ENCODE measurements at places on chromosomes 3 and 15.

DNA sequence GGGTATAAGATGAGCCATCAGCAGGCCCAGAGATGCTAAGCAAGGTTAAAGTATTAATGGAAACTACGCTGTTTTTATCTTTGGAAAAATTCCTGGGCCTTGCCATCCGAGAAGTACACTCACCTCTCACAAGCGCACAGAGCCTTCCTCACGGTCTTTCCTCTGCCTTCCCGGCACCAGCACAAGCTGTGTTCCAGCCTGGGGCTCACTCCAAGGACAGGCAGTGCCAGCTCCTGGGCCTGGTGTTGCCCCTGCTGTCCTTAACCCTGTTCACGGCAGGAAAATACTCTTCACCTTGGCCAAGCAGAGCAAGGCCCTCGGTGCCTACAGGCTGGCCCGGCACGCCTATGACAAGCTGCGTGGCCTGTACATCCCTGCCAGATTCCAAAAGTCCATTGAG is 14.3 kb upstream of the RHO start:
- no peak for DNase-seq

DNA sequence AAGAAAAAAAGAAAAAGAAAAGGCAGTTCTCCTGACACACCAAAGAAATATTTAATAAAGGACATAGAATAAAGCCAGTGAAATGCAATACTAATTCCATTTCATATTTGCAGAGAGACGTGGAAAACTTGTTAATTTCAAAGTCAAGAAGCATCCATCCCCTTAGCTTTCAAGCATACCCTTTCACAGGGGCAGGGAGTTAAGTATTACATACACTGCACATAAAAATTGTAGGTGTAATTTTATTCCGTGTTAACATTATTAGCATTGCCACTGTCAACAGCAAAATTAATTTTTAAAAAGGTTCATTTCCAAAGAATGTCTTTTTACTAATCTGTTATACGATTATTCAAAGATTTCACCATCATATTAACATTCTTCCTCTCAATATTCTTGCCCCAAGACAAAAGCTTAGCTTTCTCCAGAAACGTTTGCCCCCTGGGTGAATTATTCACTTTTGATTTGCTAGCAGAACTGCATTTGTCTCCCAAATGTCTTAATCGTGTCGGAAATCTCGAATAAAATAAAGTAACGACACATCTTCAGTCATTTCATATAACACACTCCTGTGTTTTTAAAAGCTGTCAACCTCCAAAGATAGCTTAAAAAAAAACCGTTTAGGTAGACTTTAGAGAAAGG is 517.9 kb downstream of the MECOM start:
- DNase-seq, result no peak

DNA sequence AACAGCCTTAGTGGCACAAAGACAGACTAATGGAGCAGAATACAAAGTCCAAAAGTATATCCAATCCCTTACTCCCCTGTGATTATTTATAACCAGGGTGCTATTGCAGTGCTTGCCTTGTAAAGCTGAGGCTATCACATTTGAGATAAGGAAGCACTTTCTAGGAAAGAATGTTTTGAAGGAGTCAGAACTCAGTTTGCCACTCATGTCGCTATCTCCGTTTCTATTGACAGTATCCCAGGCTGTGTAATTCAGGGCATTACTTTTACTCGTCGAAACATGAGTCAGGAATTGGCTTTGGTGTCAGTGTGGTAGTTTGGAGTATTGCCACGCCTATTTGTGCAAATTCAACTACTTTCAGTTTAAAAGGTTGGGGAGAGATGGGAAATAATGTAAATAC is 78.4 kb downstream of the FBXL2 start:
- no peak for DNase-seq

DNA sequence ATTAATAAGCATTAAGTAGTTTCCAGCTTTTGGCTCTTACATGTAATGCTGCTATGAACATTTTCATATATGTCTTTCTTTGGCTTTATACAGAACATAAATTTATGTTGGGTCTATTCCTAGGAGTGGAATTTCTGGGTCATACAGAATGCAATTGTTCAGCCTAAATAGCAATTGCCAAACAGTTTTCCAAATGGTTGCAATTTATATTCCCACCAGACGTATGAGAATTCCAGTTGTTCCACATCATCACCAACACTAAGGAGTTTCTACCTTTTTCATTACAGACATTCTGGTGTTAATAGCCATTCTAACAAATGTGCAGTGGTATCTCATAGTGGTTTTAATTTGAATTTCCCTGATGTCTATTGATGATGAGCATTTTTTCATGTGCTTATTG is 160.1 kb upstream of the TMC3 start:
- no peak for DNase-seq

GRCh38 chr3:62653796-62654195 is 221.4 kb downstream of the CADPS start:
- DNase-seq, result no peak

- no peak for DNase-seq
Measured at GRCh38 chr3:185363662-185364203, 797 bp downstream of the MAP3K13 start.

GRCh38 chr3:150291515-150291914 is 116.6 kb upstream of the TSC22D2 start:
- DNase-seq, result no peak

DNA sequence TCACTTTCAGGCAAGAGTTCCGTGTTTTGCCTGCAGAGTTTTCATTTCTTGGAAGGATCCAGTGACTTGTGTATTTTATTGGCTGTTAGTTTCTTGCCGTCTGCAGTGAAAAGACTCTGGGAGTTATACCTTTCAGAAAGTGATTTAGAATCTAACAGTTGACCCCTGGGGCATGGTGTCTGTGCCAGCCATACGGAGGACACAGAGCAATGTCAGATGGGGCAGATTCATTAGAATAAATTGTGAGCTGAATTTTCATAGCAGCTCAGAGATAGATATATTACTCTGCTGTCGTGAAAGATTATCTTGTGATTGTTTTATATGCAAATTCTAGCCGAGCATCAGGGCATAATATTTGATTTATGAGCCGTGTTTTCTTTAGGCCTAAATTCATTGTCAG is 131.6 kb downstream of the SV2B start:
- no peak for DNase-seq

GRCh38 chr3:120864541-120864940 is 43.5 kb upstream of the STXBP5L start:
- no peak for DNase-seq

GRCh38 chr3:23991683-23992628 is 46.9 kb downstream of the NR1D2 start:
- no peak for DNase-seq

- DNase-seq, result no peak
Measured at GRCh38 chr15:40949756-40950207, 3.5 kb upstream of the CHAC1 start.

GRCh38 chr3:172929451-172929850 is 178.9 kb downstream of the ECT2 start:
- DNase-seq, result no peak

DNA sequence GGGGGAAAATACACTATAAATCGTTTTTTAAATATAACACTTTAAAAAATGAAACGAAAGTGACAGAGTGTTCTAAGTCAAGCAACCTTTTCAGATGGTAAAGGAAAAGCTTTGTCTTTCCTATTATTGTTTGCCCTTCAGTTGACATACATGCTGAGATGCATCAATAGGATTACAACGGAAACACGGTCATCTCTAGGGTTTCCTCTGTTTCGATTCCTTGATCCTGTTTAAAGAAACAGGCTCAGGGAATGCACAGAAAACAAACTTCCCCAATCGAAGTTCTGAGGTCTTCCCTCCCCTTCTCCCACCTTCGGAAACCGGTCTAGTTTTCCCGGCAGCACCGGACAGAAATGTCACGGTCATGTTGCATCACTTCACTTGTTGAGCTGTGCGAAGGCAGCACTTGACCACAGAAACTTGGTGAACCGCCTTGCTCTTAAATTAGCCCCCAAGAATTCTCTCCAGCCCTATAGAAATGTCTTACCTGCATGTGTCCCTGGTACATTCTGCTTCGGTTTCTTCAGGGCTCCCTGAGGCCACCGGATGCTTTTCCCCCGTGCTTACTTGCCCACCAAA is 556 bp downstream of the PEX5L start:
- DNase-seq, result no peak

DNA sequence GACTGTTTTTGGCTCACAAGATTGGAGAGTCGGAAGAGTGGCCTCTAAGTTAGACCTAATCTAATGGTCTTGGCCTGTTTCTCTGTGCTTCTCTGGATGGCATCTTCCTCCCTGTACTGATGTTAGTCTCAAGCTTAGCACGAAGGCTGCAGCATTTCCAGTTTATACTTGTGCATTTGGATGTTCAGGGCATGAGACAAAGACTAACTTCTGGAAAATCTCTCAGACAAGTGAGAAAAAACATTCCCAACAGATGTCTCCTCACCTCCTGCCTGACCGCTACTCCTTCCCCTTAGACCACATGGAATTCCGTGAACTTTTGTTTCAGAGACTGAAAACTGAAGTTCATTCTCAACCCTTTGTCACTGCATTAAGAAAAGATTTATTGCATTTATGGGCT is 410.8 kb upstream of the MCTP2 start:
- no peak for DNase-seq

DNA sequence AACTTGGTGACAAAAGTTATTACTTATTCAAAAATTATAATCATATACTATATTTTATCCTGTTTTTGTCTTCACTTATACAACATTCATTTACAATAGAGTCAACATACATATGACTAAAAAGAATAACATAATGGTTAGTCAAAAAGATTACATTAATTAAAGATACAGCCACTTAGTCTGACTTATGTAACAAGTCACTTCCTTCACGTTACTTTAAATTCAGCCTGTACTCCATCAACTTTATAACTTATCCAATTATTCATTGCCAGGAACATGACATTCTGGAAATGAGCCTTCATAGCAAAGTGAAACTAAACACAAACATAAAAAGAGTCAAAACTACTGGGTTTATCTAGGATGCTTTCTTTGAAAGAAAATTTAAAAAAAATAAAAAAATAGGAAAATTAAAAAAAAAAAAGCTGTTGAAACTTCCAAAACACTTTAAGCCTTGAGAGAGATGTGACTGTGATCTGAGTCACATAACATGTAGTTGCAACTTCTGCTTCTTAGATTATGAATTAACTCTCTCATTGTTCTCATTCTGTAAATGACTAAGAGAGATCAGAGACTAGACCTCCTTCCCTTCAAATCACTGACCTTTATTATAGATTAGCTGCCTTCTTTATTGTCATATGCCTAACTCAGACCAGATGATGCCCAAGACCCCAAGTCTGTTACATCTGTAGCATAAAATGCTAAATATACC is 107.8 kb downstream of the MYRIP start:
- DNase-seq, result no peak

GRCh38 chr3:138938877-138939560 is 7.9 kb downstream of the FOXL2 start:
- no peak for DNase-seq

DNA sequence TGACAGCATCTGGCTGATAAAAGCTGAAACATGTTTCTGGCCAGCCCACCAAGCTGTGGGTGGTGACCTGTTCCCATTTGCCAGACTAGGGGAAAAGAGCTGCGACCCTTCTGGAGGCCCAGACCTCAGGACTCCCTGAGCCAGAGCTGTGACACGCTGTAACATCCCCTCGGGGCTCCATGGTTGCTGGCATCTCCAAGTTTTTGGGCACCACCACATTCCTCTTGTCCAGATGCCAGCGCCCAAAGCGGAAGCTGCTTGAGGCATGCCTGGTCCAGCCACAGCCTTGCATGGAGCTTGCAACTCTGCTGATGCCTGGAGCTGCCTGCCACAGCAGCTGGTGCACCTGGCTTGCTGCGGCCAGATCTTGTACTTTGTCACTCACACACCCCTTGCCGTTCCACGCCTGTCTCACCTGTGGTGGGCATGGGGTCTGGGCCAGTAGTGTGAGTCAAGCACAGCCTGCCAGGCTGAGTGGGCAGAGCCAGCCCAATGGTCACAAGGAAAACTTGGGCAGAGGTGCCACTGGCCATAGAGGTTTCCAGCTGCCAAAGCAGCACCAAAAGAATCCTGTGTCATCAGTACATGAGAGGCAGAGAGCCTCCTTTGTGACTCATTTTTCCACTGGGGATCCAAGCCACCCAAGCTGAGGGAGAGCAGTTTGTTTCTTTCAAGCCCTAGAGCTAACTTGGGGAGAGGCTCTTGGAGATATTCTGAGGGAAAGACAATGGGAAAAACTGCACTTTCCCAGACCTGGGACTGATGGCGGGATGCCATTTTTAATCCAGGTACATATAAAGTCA is 45.7 kb upstream of the PTX3 start:
- DNase-seq, result no peak

DNA sequence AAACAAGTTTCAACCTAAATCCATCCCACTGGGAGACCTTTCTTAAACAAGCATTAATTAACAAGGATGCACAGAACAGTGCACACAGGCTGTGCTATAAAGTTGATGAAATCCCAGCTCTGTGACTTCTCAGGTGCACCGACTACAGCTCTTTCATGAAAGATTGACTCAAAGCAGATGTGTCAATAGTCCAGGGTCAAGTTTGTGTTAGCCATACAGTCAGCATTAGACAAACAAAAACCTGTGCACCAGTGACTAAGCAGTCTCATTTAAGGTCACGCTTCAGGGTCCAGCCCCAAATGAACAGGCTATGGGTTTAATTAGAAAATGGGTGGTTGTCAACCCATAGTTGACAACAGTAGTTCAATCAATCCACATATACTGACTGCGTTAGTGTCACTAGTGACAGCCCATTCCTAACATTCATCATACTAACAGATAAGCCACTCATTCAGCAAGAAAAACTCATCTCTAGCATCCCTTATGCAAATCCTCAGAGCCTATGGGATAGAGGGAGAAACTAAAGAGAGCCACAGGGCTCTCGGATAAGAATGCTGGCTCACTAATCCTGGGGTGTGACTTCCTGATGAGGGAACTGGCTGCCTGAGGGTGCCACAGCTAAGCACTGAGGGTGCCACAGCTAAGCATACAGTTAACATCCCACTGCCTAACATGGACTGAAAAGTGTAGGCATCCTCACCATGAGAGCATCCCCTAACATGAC is 84.1 kb downstream of the WNT5A start:
- no peak for DNase-seq

GRCh38 chr15:90691369-90691768 is 25.8 kb upstream of the BLM start:
- no peak for DNase-seq

DNA sequence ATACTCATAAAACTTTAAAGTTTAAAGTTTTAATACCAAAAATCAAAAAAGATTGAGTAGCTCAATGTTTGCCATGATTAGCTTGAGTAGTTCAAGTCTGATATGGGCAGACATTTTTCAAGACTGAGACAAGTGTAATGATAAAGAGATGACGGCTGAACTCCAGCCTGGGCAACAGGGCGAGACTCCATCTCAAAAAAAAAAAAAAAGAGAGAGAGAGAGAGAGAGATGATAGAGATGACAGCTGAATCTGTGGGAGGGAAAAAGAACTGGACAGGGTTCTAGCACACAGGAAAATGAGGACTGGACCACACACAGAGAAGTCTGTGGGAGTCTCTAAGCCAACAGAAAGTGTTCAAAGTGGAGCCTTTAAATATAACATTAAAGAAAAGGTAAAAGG is 25.2 kb downstream of the CEP152 start:
- DNase-seq, result no peak

DNA sequence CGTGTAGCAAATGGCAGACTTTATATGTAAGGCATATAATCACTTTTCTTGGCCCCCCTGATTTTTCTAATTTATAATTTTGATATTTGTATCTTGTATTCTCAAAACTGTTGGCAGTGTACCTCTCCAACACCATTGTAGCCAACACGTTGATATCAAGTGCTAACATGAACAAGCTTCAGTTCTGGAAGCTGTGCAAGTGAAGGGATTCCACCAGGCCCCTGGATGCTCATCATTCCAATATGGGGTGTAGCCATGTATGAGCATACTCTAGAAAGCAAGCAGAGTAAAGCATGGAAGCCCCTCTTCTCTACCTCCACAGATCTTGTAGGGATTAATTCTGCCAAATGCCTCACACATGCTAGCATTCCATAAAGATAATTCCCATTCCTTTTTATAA is 211.3 kb downstream of the MYRIP start:
- no peak for DNase-seq
